ENCODE measurements at places on chromosomes 13 and 19. TPM values are rescaled to one million over a fixed set of nuclear protein-coding genes. Genes with fewer than 3 reads are reported as not detected.

Gene ACP7
- total RNA-seq: not detected

Gene MEF2B
- 0.10 TPM for total RNA-seq

Gene PSG2
- not detected for total RNA-seq

Gene SGCG
- total RNA-seq: not detected

Gene METTL21C
- total RNA-seq: not detected

Gene ZNF613
- 0.84 TPM for total RNA-seq

Gene WDFY2
- total RNA-seq: 19.0 TPM

Gene BCL2L12
- total RNA-seq: 1.8 TPM

Gene PROZ
- total RNA-seq: 0.10 TPM

Gene SIX5
- under 0.01 TPM for total RNA-seq

Gene GRIN2D
- 0.10 TPM for total RNA-seq
